ENCODE measurements at places on chromosomes 7 and 10. TPM values are rescaled to one million over a fixed set of nuclear protein-coding genes. Genes with fewer than 3 reads are reported as not detected.

DNA sequence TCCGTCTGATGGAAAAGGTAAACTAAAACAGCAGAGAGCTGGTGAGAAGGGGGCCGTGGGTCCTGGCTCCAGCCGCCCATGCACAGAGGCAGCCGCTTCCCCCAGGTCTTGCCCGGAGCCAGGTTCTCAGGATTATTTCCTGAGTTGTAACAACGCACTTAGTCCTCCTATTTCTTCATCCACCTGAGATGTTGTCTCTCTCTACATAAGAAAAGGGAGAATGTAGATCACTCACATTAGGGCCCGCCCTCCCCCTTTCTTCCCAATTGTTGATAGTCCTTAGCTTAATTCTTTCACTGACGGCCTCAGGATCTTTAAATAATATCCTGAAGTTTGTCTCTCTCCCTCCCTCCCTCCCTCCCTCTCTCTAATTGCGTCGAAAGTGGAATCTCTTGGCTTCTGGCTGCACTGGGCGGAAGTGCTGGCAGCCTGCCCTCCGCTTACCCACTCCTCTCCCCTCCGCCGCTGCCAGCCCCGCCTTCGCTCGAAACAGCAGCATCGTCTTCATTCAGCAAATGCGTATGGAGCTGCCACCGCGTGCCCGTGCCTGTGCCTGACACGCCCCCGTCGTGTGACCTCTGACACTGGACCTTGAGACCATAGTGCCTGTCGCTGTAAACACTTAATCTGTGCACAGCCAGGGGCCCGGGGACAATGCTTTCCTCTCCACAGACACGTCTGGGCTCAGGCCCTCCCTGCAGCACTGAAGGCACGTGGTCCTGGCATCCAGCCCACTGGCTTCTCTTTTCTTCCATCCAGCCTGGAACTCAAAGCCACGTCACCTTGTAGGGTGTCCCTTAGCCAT, 174.5 kb upstream of the PPP2R2D start:
- H3K36me3 ChIP-seq = no peaks in the 10 kb centered on the region
- no peaks in the 10 kb centered on the region for H3K4me1 ChIP-seq
- peak; percentile 3 for DNase-seq
- H3K27me3 ChIP-seq = no peaks in the 10 kb centered on the region
- no peak overlapping the region for H3K4me3 ChIP-seq
- H3K27ac ChIP-seq = no peak overlapping the region

Gene ST8SIA6
- total RNA-seq = 0.34 TPM

Gene FAM20C
- total RNA-seq = 1.7 TPM

Gene SLC13A4
- not detected for total RNA-seq
